ENCODE measurements at places on chromosomes 2 and 18. TPM values are rescaled to one million over a fixed set of nuclear protein-coding genes. Genes with fewer than 3 reads are reported as not detected.

Gene WDR12
- total RNA-seq = 72.1 TPM

Gene HOXD13
- total RNA-seq = 1.2 TPM

Gene B3GNT7
- total RNA-seq = 0.60 TPM

Gene PLCL1
- total RNA-seq = not detected

Gene SPATS2L
- 148 TPM for total RNA-seq

Gene STEAP3
- 27.3 TPM for total RNA-seq

Gene PGAP1
- total RNA-seq = 7.4 TPM

Gene TBC1D8
- 14.5 TPM for total RNA-seq

Gene METTL8
- total RNA-seq = 32.0 TPM

Gene IL1B
- total RNA-seq = 57.5 TPM

Gene WNT10A
- 0.72 TPM for total RNA-seq

Gene CIDEA
- not detected for total RNA-seq

GRCh38 chr2:50851886-50852285 lies 180.0 kb downstream of the NRXN1 start:
- DNase-seq = no peak

DNA sequence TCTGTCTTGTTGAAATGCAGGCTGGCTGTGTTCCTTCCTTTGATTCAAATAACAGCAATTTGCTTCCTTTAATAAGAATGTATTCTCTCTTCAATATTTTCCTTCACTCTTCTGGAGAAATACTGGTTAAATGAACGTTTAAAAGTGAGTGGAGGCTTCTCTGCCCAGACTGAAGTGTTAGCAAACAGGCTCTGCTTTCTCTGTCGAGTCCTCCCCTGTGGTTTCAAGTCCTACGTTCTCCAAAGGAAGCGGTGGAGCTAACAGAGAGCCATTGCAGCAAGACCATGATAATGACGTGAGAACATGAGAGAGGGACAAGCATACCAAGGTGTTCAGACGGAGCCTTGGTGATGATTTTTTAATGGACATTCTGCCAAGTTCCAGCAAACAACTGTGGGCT lies 26.2 kb upstream of the PID1 start:
- peak; percentile 66 for DNase-seq

- DNase-seq = no peak
Observed at GRCh38 chr2:130726614-130727180, 2.2 kb upstream of the GPR148 start.

GRCh38 chr18:13890761-13891361 lies 24.5 kb downstream of the MC2R start:
- no peak for DNase-seq

DNA sequence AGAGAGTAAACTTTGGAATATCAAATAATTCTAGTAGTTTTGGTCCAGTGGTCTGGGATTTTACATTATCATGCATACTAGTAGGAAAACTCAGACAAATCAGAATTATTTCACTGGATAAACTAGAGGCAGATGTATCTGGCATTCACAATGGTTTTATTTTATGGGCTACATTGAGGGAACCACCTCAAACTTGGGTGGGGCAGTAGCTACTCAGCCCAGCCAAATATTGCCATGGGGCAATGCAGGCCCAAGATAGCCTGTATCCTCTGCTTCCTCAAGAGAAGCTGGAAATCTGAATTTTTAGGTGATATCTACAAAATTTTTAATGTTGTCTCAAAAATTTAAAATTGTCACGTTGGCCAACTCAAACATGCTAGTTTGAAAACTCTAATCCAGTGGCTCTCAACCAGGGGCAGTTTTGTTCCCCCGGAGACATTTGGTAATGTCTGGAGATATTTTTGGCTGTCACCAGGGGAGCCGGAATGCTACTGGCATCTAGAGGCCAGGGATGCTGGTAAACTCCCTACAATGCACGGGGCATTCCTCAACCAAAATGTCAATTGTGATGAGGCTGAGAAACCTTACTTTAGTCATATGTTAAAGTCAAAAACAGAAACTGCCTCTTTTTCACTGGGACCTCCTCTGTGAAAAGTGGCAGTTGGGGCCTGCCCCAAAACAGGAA lies 172.8 kb upstream of the SPRED2 start:
- DNase-seq = no peak

DNA sequence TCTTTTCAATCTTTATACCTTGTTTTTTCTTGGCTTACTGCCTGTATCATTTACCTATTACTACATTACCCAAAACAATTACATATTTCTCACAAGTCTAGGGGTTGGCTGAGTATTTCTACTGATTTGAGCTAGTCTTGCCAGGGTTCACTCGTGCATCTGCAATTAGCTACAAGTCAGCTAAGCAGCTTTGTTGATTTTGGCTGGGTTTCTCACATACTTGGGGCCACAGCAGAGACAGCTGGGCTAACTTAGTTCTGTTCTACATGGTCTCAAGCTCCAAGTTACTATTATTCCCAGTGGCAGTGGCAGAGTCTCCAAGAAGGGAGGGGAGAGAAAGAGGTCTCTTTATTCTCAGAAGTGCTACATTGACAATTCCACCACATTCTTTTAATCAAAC lies 54.7 kb upstream of the SP5 start:
- no peak for DNase-seq

- no peak for DNase-seq
Observed at GRCh38 chr18:24802456-24802855, 342.0 kb downstream of the HRH4 start.

DNA sequence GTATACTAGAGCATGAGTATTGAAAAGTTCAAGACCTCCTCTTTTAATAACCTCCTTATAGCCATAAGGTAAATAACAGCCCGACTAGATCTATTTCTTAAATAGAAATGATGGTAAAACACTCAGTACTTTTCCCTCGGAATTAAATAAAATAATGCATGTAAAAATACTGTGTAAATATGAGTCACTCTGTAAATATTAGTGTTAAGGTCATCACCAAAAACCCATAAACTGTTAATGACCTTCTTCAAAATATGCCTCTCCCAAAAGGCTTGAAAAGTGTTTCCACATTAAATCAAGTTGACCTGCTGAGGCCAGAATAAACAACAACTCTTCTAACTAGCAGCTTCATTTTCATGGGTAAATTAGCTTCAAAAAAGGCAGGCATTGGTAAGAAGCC lies 25.3 kb upstream of the BZW1 start:
- no peak for DNase-seq
